ENCODE measurements at places on chromosomes 16 and 17.
A peak's percentile ranks its signal among the peaks of the same experiment; 100 is the strongest.

GRCh38 chr17:45915263-45915662, 20.9 kb downstream of the MAPT start:
- no peak for DNase-seq

DNA sequence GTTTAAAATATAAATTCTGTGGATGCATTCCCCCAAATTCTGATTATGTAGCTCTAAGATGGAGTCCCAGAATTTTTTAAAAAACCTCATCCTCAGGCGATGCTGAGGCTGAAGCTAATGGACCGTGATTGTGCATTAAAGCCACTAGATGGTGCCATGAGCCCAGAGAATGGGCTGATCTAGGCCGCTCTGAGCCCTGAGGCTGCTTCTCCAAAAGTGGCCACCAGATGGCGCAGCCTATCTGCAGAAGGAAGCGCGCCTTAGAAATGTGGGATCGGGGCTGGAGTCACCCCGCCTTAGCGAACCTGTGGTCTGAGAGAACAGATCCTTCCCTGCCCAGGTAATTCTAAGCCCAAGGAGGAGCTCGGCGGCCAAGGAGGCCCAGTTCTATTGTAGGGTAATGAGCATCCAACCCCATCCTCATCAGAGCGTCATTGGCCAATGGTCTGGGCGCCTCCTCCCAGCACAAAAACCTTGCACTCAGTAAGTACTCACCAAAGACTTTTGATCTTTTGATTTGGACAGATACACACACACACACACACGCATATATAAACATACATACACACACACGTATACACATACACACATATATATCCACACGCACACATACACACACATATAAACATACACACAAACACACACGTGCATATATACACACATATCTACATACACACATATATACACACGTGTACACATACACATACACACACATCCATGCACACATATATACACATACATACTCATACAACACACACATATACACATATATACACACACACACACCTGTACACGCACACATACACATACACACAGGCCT, 13.7 kb upstream of the MMP2 start:
- peak; percentile 85 for DNase-seq

- DNase-seq = no peak
Observed at GRCh38 chr16:76474048-76474447, 196.8 kb downstream of the CNTNAP4 start.

DNA sequence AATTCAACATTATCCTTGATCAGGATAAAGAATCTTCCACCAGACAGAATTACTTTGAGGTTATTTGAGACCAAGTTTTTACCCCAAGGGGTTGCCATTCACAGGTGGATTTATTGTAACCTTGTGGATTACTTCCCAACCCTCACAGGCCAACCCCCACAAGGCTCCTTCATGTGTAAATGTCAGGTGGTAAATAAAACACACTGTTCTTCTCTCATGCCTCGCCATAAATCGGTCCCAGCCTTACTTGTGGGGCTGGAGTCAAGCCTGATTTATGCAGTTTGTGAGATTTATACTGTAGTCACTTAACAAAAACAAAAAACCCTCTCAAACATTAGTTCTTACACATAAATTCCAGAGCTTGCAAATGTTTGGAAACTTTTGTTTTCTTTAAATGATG, 98.6 kb upstream of the IRX3 start:
- DNase-seq = no peak

- no peak for DNase-seq
Observed at GRCh38 chr17:79164913-79165695, 90.5 kb downstream of the ENGASE start.

DNA sequence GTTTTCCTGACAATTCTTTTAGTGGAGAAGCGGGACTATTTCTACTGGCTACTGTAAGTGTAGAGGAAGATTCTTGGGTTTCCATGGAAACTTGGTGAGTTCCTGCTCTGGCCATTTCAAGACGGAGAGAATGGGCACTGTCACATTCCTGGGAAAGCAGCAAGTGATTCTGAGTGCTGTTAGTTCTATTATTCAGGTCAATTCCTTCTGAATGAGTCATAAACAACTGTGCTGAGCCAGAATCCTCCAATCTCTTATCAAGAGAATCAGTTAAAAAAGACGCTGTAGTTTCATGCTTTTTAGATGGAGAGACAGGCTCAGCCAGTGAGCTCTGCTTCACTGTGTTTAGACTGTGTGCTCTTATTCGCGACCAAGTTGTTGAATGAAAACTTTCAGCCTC, 19.6 kb downstream of the AKAP10 start:
- no peak for DNase-seq

DNA sequence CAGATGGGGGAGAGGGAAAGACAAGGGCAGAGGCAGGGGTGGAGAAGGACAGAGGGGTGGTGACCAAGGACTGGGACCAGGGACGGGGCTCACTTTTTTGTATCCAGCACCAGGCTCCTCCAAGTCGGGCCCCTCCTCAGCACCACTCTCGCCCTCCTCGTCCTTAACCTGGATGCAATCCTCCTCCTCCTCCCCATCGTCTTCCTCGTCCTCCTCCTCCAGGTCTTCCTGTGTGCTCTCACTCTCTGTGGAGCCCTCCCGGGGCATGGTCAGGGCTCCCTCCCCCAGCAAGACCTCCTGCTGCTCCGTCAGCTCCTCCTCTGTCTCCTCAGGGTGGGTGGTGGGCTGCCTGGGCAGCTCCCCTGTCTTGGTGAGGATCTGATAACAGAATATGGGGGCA, 16.8 kb downstream of the G6PC3 start:
- DNase-seq = no peak

DNA sequence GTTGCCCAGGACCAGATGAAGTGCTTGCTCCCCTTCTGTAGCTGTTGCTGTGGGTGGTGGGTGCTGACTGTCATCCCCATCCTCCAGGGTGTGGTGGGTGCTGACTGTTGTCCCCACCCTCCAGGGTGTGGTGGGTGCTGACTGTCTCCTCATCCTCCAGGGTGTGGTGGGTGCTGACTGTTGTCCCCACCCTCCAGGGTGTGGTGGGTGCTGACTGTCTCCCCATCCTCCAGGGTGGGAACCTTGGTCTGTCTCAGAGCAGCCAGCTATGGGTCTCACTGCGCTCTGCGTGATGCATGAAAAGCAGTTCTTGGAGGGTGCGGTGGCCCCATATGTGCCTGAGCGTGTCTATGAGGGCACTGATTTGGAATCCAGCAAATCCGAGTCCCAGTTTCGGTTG, 163.8 kb downstream of the RPTOR start:
- no peak for DNase-seq

GRCh38 chr16:48602356-48603014, 7.5 kb downstream of the N4BP1 start:
- no peak for DNase-seq

- DNase-seq = no peak
Observed at GRCh38 chr17:75619506-75620431, 13.5 kb upstream of the SMIM5 start.
